ENCODE measurements at places on chromosomes 12 and 14. TPM values are rescaled to one million over a fixed set of nuclear protein-coding genes. Genes with fewer than 3 reads are reported as not detected.

GRCh38 chr12:50786498-50787231, 22.8 kb downstream of the ATF1 start:
- peaks cover 69% of the 10 kb centered on the region for H3K36me3 ChIP-seq
- H3K27me3 ChIP-seq: no peaks in the 10 kb centered on the region
- DNase-seq: no peak
- no peak overlapping the region for H3K4me3 ChIP-seq
- H3K27ac ChIP-seq: no peak overlapping the region
- peaks cover 12% of the 10 kb centered on the region for H3K4me1 ChIP-seq

- peak overlapping the region; percentile 6 for H3K4me3 ChIP-seq
- no peaks in the 10 kb centered on the region for H3K27me3 ChIP-seq
- peak overlapping the region; percentile 71 for H3K27ac ChIP-seq
- H3K36me3 ChIP-seq: no peaks in the 10 kb centered on the region
- H3K4me1 ChIP-seq: peaks cover 94% of the 10 kb centered on the region
Observed at GRCh38 chr14:91350813-91351511, 66.7 kb downstream of the CCDC88C start.

The CHGA gene
- not detected for polyA plus RNA-seq

DNA sequence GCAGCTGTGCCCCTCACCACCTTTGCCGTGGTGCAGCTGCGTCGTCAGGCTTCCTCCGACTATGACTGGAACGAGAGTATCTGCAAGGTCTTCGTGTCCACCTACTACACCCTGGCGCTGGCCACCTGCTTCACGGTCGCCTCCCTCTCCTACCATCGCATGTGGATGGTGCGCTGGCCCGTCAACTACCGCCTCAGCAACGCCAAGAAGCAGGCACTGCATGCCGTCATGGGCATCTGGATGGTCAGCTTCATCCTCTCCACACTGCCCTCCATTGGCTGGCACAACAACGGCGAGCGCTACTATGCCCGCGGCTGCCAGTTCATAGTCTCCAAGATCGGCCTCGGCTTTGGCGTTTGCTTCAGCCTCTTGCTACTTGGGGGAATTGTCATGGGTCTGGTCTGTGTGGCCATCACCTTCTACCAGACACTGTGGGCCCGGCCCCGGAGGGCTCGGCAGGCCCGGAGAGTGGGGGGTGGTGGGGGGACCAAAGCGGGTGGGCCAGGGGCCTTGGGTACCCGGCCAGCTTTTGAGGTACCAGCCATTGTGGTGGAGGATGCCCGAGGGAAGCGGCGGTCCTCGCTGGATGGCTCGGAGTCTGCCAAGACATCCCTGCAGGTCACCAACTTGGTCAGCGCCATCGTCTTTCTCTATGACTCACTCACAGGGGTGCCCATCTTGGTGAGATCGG, 2.6 kb downstream of the GPR162 start:
- H3K27me3 ChIP-seq: peaks cover 44% of the 10 kb centered on the region
- H3K36me3 ChIP-seq: no peaks in the 10 kb centered on the region
- H3K27ac ChIP-seq: no peak overlapping the region
- peaks cover 35% of the 10 kb centered on the region for H3K4me1 ChIP-seq

- H3K4me3 ChIP-seq: no peak overlapping the region
- H3K4me1 ChIP-seq: no peaks in the 10 kb centered on the region
- no peak for DNase-seq
- H3K27ac ChIP-seq: no peak overlapping the region
- H3K36me3 ChIP-seq: no peaks in the 10 kb centered on the region
Observed at GRCh38 chr14:93481758-93482157, 51.0 kb downstream of the UNC79 start.

GRCh38 chr14:90300611-90301047, 31.1 kb downstream of the NRDE2 start:
- H3K36me3 ChIP-seq: peaks cover 20% of the 10 kb centered on the region
- H3K27ac ChIP-seq: peak overlapping the region; percentile 66
- no peaks in the 10 kb centered on the region for H3K27me3 ChIP-seq
- DNase-seq: no peak

- DNase-seq: peak; percentile 64
- H3K4me1 ChIP-seq: no peaks in the 10 kb centered on the region
- no peak overlapping the region for H3K4me3 ChIP-seq
- H3K27ac ChIP-seq: no peak overlapping the region
- no peaks in the 10 kb centered on the region for H3K36me3 ChIP-seq
Observed at GRCh38 chr12:130053651-130054069, 108.6 kb upstream of the FZD10 start.

DNA sequence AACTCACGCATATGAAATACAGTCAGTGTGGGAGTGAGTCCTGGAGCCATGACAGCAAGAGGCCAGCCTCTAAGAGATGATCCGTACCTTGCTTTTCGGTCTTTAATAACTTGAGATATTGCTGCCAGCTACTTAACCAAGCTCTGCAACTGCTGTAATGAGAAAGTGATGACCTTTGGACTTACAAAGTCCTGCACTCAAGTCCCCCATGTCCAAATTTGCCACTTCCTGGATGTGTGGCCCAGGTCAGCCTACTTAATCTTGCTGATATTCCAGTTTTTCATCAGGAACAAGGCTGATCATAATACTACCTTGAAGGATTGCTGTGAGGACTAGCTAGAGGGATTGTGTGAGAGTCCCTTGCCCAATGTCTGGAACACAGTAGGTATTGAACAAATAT, 33.8 kb upstream of the DUSP6 start:
- peaks cover 20% of the 10 kb centered on the region for H3K4me1 ChIP-seq
- no peak overlapping the region for H3K27ac ChIP-seq
- no peak for DNase-seq
- H3K4me3 ChIP-seq: no peak overlapping the region

DNA sequence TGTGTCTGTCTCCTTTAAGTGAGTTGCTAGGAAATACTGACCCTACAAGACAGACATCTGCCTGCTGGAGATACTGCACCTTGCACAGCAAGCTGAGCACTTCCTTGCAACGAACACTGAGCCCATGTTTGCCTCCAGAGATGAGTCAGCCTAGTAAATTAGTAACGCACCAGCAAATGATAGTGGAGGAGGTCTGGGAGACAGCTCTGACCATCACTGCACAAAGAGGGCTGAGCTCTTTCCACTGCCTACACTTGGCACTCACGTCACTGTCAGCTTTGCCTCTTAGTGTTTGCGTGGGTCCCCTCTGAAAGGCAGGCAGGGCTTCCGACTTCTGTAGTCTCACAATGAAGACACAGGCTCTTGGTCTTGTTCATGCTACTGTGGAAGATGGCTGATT, 109.0 kb downstream of the APAF1 start:
- H3K4me3 ChIP-seq: no peak overlapping the region
- no peaks in the 10 kb centered on the region for H3K4me1 ChIP-seq
- H3K27me3 ChIP-seq: no peaks in the 10 kb centered on the region

The ATF1 gene
- polyA plus RNA-seq: 16.1 TPM

DNA sequence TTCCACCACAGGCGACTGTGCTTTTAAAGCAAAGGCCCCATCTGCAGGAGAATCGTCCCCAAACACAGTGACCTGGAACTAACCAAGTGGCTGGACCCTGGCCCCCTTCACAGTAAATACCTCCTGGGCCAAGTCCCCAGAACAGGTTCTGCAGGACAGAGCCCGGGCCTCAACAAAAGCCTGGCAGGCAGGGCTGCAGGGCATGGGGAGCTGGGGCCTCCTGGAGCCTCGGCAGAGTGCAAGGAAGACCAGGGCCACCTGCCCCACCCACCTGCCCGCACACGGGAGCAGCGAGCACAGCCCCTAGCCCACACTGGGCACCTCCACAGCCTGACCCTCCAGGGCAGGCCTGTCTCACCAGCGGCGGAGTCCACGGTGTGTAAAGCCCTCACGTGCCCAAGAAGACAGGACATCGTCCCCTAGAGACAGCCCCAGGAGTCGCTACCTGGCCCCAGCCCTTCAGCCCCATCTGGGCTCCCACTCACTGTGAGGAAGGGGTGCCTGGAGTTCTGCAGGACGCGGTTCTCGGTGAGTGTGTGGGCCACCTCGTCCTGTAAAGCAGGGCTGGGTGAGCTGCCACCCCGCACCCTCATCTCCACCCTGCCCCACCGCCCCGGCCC, 21.0 kb downstream of the AKT1 start:
- H3K36me3 ChIP-seq: no peaks in the 10 kb centered on the region
- no peak overlapping the region for H3K4me3 ChIP-seq
- H3K4me1 ChIP-seq: peaks cover 14% of the 10 kb centered on the region

The NPC2 gene
- 299 TPM for polyA plus RNA-seq

The OVCH1 gene
- 0.20 TPM for polyA plus RNA-seq

The BMP4 gene
- polyA plus RNA-seq: 2.1 TPM

- no peak overlapping the region for H3K27ac ChIP-seq
- H3K36me3 ChIP-seq: no peaks in the 10 kb centered on the region
- no peak overlapping the region for H3K4me3 ChIP-seq
- H3K27me3 ChIP-seq: no peaks in the 10 kb centered on the region
- H3K4me1 ChIP-seq: no peaks in the 10 kb centered on the region
- no peak for DNase-seq
Observed at GRCh38 chr14:82999802-83000201, 1466.1 kb upstream of the SEL1L start.

DNA sequence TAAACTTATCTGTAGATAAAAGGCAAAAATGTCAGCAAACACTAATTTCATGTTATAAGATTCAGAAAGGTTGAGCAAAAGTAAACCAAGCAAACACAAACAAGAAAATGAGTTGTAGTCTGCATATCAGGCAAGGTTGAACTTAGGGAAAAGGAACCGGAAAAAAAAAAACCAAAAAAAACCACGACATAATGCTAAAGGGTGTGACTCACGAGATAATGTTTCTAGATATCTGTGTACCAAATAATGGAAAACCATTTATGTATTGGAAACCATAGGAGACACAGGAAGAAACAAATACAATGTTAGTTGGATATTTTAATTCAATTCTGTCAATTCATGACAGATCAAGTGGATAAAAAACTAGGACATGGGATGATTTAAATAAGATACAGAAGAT, 60.5 kb downstream of the GPATCH2L start:
- no peak overlapping the region for H3K4me3 ChIP-seq
- no peaks in the 10 kb centered on the region for H3K4me1 ChIP-seq
- H3K36me3 ChIP-seq: no peaks in the 10 kb centered on the region
- H3K27ac ChIP-seq: no peak overlapping the region
- no peak for DNase-seq

GRCh38 chr12:89225401-89225800, 126.9 kb downstream of the DUSP6 start:
- H3K36me3 ChIP-seq: no peaks in the 10 kb centered on the region
- H3K4me3 ChIP-seq: no peak overlapping the region
- DNase-seq: peak; percentile 71
- no peaks in the 10 kb centered on the region for H3K27me3 ChIP-seq
- H3K4me1 ChIP-seq: peaks cover 8% of the 10 kb centered on the region

GRCh38 chr12:70059373-70059772, 183.9 kb upstream of the CNOT2 start:
- H3K27me3 ChIP-seq: no peaks in the 10 kb centered on the region
- H3K4me3 ChIP-seq: no peak overlapping the region
- no peak overlapping the region for H3K27ac ChIP-seq
- H3K4me1 ChIP-seq: no peaks in the 10 kb centered on the region
- no peak for DNase-seq
- no peaks in the 10 kb centered on the region for H3K36me3 ChIP-seq

The ESYT1 gene
- 20.2 TPM for polyA plus RNA-seq

The ARG2 gene
- 0.64 TPM for polyA plus RNA-seq

Measured in spleen (tissue), 13 donors.